CD4-positive, alpha-beta T cell treated with Interleukin-4 for 1 hour (primary cell): ENCODE measurements at places on chromosomes 2 and 18.

DNA sequence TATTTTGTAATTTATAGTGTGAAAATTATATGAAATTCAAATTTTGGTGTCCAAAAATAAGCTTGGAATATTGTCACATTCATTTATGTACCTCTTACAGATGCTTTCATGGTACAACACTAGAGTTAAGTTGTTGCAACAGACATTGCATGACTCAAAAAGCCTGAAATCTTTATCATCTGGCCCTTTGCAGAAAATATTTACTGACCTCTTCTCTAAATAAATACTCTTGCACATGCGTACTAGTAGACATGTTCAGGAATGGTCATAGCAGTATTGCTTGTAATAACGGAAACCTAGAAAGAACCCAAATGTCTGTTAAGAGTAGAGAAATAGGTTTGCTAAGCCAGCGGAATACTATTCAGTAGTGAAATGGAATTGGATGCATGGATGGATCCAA is 60.4 kb downstream of the GALNT1 start:
- DNase-seq, result no peak

DNA sequence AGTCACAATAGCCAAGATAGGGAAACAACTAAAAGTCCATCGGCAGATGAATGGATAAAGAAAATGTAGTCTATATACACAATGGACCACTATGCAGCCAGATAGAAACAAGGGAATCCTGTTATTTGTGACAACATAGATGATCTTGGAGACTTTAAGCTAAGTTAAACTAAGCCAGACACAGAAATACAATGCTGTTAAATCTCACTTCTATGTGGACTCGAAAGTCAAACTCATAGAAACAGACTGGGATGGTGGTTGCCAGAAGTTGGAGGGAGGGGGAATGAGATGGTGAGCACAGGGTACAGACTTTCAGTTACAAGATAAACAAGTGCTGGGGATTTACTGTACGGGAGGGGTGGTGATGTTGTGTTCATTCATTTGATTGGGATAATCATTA is 5.4 kb upstream of the CNDP1 start:
- no peak for DNase-seq

DNA sequence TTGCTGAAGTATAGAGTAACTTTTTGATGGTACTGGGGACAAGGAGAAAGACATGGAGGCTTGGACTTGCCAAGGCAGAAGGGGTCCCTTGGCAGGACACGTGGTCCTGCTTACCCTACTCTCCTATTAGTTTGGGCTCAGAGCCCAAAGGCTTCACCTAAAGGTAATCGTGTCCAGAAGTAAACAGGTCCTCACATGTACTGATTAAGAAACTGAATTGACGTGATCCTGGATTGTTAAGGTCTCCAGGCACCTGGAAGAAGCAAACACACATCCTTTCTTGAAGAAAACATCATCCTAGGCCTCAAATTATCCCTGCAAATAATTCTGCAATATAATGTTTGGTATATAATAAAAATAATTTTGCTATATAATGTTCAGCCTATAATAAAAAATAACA is 50.0 kb downstream of the DTNB start:
- no peak for DNase-seq

DNA sequence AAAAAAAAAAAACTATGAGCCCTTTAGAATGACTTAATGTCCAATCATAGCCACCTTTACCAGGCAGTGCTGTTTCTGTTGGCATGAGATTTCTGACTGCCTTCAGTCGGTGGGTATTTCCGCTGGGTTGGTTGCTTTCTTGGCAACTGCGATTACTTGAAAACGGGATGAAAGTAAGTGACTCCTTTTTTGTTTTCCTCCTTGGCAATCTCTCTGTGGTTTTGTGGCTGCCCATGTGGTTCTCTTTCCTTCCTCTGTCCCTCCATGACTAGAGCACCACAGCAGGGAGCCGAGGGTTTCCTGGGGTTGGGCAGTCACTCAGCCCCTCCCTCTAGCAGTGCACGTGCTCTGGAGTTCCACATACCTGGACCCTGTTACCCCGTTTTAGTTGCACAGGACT is 112.1 kb downstream of the KLHL29 start:
- no peak for DNase-seq

GRCh38 chr2:167253025-167253424 is 364.7 kb downstream of the XIRP2 start:
- no peak for DNase-seq

GRCh38 chr2:44230378-44230777 is 44.9 kb upstream of the SLC3A1 start:
- no peak for DNase-seq

DNA sequence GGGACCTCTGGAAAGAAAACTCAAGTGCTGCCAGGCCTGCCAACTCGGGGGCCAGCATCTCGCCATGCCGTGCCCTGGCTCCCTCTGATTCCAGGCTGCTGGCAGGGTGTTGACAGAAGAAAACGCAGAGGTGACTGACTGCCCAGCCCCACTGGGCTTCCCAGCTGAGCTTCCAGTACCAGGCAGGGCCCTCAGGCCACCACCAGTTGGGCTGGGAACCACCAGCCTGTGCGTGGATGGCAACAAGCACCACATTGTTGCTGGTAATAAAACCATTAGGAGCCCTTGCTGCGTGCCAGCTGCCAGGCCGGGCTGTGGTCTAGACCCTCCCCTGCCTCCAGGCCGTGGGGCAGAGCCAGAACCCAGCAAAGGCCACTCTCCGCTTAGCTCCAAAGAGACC is 9.2 kb downstream of the DNMT3A start:
- no peak for DNase-seq

- DNase-seq, result no peak
Observed at GRCh38 chr2:38284971-38285370, 92.1 kb downstream of the ATL2 start.

DNA sequence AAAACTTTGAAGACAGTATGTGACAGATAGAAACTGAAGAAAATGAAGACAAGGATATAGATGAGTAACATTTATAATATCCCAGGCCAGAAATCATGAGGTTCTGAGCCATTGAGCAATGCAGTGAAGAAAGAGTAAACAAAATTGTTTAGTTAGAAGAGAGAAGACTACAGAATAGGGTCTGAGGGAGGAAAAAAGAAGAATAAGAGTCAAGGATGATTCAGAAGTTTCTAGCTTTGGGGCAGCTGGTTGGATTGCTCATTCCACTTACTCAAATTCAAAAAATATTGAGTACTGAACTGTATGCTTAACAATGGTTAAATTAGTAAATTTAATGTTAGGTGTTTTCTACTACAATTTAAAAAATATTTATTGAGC is 155.0 kb upstream of the OTX1 start:
- DNase-seq, result no peak

GRCh38 chr18:50805732-50806131 is 14.1 kb downstream of the MRO start:
- no peak for DNase-seq

DNA sequence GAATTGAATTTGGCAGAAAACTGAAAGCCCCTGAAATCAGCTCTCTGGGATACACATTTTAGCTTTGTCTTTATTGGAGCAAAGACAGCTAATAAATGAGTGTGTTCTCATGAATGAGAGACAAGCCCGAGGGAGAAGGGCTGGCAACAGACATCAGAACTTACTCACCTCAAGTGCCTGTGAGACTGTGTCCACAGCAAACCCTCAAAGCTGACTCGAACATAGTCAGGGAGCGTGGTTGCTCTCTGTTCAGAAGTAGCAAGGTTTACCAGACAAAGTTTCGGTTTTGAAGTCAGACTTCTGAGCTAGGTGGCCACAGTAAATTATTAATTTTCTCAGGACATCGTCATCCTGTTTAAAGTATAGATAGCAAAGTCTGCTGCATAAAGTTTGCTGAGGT is 207.9 kb downstream of the CMPK2 start:
- DNase-seq, result no peak

- no peak for DNase-seq
Observed at GRCh38 chr2:73827018-73827417, 1.7 kb upstream of the STAMBP start.

DNA sequence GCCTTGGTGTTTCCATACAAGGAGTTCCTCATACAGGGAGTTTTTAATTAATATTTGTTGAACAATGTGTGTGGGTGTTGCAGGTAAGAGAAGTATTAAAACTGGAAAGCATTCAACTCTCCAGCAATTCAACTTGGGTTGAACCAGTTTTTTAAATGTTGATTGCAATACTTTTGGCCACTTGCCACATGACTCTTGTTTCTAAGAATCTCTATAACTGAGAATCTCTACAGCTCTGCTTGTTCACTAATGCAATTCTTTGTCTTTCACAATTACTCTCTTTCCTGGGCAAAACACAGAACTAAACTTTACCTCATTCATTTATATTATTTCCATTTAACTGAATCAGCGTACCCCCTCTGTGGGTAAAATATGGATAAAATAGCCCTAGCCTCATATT is 429.4 kb downstream of the ARHGAP15 start:
- no peak for DNase-seq

- no peak for DNase-seq
Observed at GRCh38 chr2:106890606-106891005, 4.6 kb upstream of the ST6GAL2 start.

- no peak for DNase-seq
Observed at GRCh38 chr2:237601453-237602116, 11.1 kb upstream of the RAB17 start.

- DNase-seq, result no peak
Observed at GRCh38 chr2:160730296-160730995, 236.8 kb upstream of the RBMS1 start.

GRCh38 chr2:100757621-100758394 is 62.1 kb upstream of the NPAS2 start:
- DNase-seq, result no peak

DNA sequence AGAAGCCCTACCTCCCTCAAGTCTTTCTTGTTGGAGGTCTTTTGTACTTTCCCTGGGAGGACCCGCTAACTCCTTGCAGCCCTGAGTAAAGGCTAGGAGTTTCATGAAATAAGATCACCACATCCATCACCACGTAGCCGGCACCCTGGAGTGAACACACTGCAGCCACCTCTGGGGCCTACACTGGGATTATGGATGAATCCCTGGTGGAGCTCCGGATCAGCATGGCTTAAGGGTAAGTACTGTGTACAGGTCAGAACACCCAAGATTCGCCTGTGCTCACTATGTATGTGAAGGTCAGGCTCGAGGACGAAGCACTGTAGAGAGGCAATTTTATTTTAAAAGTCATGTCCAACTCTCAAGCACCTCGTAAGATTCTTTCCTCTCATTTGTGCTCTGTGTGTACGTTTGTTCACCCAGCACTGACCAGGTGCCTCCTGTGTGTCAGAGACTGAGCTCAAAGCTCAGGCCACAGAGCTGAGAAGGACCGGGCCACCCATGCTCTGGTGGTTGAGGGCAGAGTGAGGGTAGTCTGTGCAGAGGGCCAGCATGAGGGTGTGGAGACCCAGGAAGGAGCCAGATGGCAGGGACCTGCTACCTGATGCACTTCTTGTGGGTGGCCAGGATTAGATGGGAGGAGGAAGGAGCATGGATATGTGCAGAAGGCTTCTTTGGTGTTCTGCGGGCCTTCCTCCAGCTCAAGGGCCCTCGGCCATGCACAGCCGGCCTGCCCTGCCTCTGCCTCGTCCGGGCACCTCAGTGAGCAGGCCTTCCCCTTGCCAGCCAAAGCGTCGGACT is 66.7 kb upstream of the TFCP2L1 start:
- DNase-seq, result no peak

- DNase-seq, result no peak
Observed at GRCh38 chr2:219852626-219853025, 225.2 kb downstream of the SLC4A3 start.

DNA sequence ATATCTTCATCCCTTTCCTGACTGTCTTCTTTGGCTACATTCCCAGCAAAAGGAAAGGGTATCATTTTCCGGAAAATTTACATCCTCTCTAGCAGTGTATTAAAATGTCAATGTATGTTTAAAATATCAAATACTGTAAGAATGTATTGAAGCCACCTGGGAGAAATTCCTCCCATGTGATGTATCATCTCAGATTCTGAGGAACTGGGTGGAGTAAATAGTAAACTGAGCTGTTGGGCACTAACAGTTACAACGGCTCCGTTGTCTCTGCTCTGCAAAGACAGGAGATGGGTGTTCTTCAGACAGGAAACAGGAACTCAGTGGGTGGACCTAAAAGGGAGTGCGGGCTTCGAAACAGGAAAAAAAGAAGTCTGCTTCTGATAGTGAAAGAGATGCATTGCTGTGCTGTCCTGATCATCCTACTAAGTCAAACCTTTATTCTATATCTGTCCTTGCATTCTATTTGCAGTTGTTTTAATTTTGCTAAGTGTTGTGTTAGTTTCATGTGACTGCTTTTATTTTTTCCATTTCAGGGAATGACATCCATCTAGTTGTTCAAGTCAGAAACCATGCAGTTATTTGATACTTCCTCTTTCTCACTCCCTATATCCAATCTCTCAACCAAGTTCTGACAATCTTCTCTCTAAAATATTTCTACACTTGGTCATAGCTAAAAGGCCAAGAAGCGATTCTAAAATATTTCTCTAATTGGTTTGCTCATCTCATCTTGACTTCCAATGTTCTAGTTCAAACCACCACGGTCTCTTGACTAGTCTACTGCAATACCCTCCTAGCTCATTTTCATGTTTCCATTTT is 19.4 kb downstream of the DOK1 start:
- DNase-seq, result peak; percentile 48

DNA sequence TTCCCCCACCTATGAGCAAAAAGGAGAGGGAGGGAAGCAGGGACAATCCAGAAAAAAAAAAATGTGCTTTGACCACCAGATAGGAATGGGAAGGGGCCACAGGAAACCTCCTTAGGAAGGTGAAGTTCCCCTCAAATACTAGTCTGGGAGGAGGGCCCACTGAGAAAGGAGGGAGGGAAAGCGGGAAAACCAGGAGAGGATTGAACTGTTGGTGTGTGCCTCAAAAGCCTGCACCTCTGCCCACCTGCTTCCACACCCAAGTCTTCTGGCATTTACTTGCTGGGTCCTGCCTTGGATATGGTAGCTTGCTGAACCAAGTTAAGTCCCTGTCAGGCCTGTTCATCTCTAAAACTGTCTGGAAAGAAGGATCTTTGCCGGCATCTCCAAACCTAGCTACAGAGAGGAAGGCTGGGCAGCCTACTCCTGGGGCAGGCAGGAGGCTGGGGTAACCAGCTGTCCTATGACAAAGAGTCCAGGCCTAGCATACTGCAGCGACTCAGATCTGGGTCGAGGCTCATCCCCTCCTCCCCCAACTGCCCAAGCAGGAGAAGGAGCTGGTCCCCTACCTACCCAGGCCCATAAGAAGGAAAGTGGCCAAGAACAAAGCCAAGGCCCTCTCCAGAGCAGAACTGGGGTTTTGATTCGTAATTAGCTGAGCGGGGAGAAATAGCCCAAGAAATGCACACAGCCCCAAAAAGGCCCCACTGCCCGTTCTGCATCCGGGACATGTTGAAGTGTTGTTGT is 3.0 kb downstream of the EN1 start:
- DNase-seq, result no peak

GRCh38 chr2:141021611-141022010 is 1109.2 kb downstream of the LRP1B start:
- DNase-seq, result no peak
